Stimulated activated CD4-positive, alpha-beta T cell treated with anti-CD3 and anti-CD28 coated beads, Interleukin-1b, Interleukin-23, amount 100 ng/mL, for 24 hours (primary cell): ENCODE measurements at places on chromosomes 1 and 21.

- no peak for DNase-seq
Measured at GRCh38 chr1:147167365-147167764, 4.9 kb downstream of the PRKAB2 start.

DNA sequence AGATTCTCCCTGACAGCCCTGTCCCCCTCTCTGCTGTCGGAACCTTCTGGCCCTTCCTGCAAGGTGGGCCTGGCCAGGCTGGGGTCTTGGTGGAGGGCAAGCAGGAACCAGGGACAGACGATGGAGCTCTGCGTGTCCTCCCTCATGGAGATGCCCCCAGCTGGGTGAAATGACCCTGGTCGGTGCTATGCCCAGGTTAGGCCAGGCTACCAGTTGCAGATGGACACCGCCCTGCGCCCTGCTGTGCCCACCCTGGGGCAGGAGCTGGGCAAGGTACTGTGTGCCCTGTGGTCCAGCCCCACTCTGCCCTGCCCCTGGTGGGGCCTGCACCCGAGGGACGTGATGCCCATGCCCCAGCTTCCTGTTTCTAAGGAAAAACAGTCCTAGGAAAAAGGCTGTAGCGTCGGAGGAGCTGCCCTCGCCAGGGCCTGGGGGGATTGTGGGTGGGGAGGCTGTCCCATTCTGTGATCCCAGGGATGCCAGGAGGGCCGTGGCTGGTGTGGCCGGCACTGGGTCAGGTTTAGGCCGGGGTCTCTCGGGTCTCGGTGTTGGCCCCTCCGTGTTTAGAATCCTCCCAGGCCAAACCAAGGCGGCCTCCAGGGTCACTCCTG is 77.6 kb downstream of the MORN1 start:
- DNase-seq = no peak

DNA sequence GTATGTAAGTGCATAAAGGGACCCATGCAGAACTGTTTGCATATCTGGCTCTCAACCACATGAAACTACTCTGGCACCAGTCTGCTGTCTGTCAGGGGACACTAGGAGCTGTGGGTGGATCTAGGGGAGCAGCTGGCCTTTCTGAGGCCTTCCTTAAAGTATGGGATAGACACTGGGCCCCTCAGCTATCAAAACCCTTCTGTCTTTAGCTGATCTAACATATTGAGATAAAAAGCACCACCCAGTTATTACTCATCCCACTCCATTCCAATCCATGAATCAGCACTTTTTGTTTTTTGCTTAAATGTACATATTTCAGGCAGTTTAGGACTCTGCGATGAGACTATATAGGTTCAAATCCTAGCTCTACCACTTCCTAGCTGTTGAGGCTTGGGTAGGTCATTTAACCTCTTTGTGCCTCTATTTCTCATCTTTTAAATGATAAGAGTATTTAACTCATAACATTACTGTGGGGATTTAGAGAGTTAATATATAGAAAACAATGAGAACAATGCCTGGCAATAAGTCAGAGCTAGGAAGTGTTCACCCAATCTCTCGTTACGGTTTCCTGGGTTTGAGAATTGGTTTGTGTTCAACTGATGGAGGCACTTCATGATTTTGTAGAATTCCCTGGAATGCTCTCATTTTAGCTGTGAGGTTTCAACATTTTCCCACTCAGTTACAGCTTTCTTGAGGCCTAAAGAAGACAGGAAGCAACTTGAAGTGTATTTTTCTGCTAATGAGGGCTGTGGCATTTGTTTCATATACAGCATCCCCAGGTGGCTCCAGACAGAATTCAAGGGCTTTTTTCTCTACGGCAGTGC is 68.9 kb downstream of the LRIG2 start:
- DNase-seq = no peak

GRCh38 chr1:218971156-218971555 is 202.5 kb upstream of the LYPLAL1 start:
- no peak for DNase-seq

DNA sequence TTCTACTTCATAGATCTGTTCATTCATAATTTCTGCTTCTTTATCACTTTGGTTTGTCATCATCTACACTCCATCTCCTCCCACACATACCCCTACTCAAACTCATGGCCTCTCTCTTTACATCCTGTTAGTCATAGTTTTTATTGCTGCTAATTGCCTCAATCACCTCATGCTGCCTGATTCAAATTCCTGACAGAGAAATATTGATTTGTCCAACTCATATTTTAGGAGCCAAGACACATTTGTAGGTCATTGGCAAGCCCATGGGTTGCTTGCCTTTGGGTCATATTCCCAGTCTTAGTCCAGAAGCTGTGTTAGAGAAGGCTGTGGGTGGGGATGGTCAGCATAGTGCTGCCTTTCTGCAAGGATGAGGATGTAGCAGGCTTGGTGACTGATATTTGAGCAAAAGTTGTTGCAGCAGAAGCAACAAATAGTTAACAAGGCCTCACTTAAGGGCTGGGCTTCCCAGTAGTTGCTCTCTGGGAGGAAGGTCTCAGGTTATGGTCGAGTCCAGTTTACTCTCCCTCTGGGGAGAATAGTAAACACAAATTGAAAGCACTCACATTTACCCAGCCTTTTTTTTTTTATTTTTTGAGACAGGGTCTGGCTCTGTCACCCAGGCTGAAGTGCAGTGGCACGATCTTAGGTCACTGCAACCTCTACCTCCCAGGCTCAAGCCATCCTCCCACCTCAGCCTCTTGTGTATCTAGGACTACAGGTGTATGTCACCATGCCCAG is 22.4 kb upstream of the EPS15 start:
- DNase-seq = no peak

- no peak for DNase-seq
Measured at GRCh38 chr1:63199706-63200335, 122.5 kb upstream of the FOXD3 start.

DNA sequence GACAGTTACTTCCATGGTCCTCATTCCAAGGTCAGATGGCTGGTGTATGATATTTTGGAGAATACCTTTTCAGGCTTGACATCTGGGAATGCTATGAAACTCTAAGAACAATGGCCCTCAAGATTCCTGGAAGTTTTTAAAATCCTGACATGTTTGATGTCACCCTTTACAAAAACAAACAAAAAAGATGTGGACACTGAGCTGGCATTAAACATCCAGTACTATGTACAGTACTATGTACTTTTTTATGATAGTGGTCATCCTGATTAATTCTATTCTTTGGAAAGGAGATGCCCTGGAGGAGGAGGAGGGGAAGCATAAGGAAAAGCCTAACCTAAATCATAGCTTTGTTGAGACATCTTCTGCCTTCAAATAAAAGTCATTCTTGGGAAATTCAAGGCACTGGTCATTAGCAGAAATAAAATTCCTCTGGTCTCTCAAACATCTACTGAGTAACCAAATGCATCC is 235.4 kb downstream of the HMCN1 start:
- no peak for DNase-seq

DNA sequence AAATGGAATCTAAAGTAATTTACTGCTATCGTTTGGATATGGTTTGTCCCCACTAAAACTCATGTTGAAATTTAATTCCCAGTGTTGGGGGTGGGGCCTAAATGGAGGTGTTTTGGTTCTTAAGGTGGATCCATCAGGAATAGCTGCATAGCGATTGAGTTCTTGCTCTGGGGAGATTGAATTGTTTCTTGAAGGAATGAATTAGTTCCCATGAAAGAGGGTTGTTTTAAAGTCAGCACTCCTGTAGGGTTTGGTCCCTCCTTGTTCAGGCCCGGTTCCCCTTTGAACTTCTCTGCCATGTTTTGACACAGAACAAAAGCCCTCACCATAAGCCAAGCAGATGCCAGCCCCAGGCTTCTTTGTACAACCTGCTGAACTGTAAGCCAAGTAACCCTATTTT is 170.9 kb downstream of the COL11A1 start:
- no peak for DNase-seq

DNA sequence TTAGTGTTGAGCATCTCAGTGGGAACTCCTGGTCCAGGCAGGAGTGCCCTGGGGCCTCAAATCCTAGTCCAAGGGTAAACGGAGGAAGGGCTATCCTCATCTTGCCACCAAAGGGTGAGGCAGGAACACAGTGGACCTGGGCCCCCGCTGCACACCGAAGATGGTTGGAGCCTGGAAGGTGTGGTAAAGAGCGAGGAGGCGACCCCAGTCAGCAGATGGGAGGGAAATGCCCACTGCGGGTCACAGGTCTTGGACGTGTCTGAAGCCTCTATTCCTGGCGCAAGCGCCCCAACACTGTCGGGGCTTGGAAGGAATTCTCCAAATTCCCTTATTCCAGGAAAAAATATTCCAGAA is 38.5 kb upstream of the SYNC start:
- DNase-seq = no peak

DNA sequence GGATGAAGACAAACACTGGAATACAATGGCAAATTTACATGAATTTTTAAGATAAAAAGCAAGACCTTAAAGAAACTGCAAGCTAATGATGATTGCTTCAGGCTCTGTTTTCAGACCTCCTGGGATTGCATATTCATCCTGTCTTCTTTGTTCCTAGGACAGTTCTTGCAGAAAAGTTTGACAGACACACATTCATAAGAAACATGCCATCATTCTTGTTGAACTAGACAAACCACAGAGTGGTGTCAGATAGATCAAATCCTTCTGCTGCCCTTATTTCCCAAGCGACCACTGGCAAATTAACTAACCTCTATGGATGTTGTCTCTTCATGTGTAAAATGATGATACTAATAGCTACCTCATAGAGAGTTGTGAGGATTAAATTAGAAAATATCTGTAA is 181.3 kb downstream of the KCTD3 start:
- no peak for DNase-seq

DNA sequence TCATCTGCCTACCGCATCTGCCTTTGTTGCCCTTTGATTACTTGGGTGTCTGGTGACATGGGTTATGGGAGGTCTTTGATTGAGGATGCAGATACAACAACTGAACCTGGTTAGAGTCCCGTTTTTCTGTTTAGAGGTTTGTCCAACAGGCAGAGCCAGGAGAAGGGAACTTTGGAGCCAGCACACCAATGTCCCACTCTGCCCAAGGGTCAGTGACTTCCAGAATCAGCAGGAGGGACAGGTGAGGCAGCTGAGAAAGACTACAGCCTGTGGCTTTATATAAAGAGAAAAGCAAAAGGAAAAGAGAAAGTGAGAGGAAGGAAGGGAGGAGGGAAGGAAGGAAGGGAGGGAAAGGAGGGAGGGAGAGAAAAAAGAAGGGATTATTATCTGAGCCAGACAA is 101.5 kb upstream of the ZNF644 start:
- no peak for DNase-seq

GRCh38 chr21:29737186-29737585 is 202.6 kb downstream of the GRIK1 start:
- DNase-seq = no peak

GRCh38 chr1:219759095-219759494 is 146.2 kb upstream of the ZC3H11B start:
- no peak for DNase-seq

DNA sequence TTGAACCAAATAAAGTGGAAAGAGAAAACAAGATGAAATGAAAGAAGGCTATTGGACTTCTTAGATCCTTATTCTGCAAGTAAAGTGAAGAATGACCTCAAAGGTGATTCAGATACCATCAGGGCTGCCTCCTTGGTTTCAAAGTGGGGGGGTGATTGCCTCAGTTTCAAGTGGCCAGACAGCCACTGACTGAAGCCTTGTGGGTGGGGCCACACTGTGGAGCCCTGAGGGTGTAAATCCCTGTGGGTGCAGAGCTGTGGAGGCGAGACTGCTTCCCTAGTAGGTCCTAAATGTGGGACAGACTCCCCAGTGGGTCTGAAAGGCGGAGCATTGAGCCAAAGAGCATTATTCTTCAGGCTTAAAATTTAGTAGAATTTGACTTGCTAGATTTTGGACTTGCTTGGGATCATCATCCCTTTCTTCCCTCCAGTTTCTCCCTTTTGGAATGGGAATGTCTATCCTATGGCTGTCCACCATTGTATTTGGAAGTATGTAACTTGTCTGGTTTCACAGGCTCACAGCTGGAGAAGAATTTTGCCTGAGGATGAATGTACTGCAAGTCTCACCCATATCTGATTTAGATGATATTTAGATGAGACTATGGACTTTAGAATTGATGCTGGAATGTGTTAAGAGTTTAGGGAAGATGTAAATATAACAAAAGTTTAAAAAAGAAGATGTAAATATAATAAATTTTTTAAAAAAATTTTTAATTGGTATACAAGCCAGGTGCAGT is 71.6 kb upstream of the SOX13 start:
- no peak for DNase-seq

- no peak for DNase-seq
Measured at GRCh38 chr1:72547412-72547811, 265.1 kb upstream of the NEGR1 start.

GRCh38 chr1:243732637-243733036 is 117.4 kb downstream of the AKT3 start:
- no peak for DNase-seq

- DNase-seq = no peak
Measured at GRCh38 chr1:167248707-167249642, 28.3 kb downstream of the POU2F1 start.

DNA sequence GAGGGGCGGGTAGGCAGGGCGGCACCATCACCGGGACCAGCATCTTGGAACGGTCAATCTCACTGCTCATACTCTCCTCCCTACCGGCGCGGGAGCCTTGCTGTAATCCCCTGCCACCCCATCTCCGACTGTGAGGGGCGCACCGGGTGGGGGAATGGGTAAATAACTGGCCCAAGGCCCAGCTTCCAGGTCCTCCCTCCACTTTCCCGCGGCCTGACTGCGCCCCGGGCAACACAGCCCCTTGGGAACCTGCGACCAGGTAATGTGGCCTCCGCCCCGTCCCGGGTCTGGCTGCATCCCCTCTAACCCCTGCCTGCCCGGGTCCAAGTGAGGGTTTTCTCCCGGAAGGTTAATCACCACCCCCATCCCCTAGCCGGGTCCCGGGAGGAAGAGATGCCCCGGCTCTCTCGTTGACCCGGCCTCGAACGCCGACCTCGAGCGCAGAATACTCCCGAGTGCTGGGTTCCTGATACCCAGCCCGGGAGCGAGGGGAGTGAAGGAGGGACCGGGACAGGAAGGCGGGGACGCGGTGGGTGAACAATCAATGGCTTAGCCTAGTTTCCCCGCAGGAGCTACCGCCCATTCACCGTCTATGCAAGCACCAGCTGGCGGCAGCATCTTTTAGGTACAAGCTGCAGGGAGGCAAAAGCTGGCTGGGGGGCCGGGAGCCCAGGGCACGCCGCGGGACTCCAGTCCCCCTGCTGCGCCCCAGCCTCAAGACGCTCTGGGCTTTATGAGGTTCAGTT is 5.9 kb upstream of the LHX9 start:
- DNase-seq = no peak

DNA sequence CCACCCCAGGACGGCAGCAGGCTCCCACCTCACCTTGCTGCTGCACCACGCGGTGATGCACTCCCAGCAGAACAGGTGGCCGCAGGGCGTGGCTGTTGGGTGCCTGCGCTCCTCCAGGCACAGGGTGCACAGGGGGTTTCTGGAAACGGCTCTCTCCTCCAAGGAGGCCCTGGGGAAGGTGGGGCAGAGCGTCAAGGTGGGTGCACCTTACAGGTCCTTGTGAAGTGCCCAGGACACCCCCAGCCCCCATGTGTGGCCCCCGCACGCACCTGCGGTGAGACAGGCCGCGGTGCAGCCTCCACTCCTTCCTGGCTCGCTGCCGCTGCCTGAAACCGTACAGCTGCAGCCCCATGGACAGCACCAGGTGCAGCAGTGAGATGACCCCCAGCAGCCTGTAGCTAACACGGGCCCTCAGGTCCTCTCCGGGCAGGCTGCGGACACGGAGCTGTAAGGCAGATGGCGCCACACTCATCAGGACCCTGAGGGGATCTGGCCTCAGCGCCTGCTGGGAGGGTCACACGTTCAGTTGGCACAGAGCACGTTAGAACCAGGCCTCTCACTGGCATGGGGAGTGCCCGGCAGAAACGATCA is 5.8 kb downstream of the PEX10 start:
- no peak for DNase-seq

- DNase-seq = no peak
Measured at GRCh38 chr1:15428815-15429435, 9.3 kb upstream of the CTRC start.
